ENCODE measurements at places on chromosomes 5 and 9. TPM values are rescaled to one million over a fixed set of nuclear protein-coding genes. Genes with fewer than 3 reads are reported as not detected.
A peak's percentile ranks its signal among the peaks of the same experiment; 100 is the strongest.

GRCh38 chr9:96655198-96655851 lies at the start of gene PRXL2C:
TSS of gene PRXL2C (minus strand) at chr9:96655317. CDS start at chr9:96655281, 36 bp downstream.
- DNase-seq, result peak; percentile 70
- H3K36me3 ChIP-seq, result peaks cover 2% of the 10 kb centered on the region
- H3K27me3 ChIP-seq, result no peaks in the 10 kb centered on the region
- no peaks in the 10 kb centered on the region for H3K4me1 ChIP-seq

GRCh38 chr5:80147119-80147815 lies 108.6 kb downstream of the SERINC5 start:
- no peaks in the 10 kb centered on the region for H3K27me3 ChIP-seq
- H3K27ac ChIP-seq, result no peak overlapping the region
- DNase-seq, result no peak
- no peak overlapping the region for H3K4me3 ChIP-seq
- H3K36me3 ChIP-seq, result no peaks in the 10 kb centered on the region

DNA sequence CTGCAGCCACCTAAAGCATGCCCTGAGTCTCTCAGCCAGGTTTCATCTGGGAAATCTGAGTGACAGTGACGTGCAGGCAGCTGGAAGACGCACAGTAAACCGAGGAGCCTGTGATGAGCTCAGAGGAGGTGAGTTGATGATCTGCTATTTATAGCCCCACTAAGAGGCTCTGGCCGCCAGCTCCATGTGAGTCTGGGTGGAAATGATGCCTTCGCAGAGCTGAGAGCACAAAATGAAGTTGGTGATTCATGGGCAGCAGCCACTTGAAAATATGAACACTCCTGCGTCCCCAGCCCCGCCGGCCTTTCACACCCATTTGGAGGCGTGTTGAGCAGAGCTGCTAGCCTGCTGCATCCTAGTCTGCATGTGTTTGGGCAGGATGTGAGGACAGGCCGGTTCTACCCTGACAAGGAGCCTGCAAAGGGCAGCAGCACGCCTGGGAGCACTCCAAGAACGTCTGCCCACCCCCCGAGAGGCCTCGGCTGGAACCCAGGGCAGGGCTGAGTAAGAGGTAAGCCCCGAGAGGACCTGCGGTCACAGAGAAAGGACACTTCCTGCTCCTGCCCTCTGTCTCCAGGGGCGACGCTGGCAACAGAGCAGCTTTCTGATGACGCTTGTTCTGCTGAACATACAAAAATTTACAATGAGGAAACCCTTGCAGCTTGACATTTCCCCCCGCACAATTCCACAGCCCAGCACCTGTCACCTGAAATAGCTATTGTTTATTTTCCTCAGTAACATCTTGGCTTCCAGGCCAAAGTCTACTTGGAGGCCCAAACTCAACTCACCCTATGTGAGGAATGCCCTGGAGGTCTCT lies 25.1 kb upstream of the CDKN2AIPNL start:
- no peak overlapping the region for H3K4me3 ChIP-seq
- H3K4me1 ChIP-seq, result peaks cover 37% of the 10 kb centered on the region
- H3K27ac ChIP-seq, result peak overlapping the region; percentile 94
- H3K36me3 ChIP-seq, result no peaks in the 10 kb centered on the region
- DNase-seq, result peak; percentile 85

DNA sequence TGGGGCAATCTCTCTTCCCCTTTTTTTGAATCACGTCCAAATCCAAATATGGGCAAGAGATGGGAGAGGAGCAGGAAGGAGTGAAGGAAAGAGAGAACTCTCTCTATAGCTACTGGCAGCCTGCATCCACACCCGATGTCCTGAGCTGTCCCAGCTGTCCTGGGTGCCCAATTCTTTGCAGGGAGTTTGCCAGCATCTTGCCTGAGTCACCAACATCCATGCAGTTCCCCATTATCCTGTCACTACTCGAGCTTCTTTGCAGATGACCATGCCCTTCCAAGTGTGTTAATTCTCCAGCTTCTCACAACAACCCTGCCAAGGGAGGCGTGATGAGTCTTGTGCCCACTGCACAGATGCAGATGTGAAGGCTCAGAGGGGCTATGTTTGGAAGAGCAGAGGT lies 127.1 kb downstream of the NSG2 start:
- H3K4me1 ChIP-seq, result no peaks in the 10 kb centered on the region
- H3K27me3 ChIP-seq, result no peaks in the 10 kb centered on the region
- H3K27ac ChIP-seq, result no peak overlapping the region
- DNase-seq, result no peak

Gene ANKRD18B
- 0.17 TPM for total RNA-seq

DNA sequence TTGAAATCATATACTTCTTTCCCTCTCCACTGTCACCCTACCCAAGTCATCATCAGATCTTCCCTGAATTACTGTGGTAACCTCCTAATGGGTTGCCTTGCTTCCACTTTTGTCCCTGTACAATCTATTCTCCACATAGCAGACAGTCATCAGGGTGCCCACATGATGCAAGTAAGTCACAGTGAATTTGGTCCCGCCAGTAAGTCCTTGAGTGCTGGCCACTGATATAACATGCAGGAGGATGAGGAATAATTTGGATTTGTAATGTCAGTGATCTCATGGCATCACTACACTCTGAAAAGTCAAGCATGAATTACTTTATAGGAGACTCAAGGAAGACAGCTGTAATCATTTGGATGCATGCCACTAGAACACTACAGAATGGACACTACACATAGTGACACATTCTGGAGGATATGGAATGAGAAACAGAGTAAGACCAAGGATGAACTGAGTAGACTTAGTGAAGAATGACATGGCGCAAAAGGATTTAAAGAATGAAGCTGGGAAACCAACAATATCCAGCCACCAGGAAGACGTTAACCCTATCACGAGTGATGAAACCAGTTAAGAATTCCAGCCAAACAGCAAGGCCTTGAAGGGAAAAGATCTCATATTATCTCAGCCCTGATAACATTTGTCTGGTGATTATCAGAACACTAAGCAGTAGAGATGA lies 28.6 kb downstream of the MARCHF3 start:
- H3K36me3 ChIP-seq, result no peaks in the 10 kb centered on the region
- H3K27ac ChIP-seq, result peak overlapping the region; percentile 73
- H3K4me1 ChIP-seq, result peaks cover 8% of the 10 kb centered on the region
- H3K27me3 ChIP-seq, result no peaks in the 10 kb centered on the region

Gene INSL4
- total RNA-seq, result not detected

Gene SLC36A3
- total RNA-seq, result not detected

All from fibroblast of lung (primary cell).